Panc1 (cell line): ENCODE measurements at places on chromosomes 6 and 20. TPM values are rescaled to one million over a fixed set of nuclear protein-coding genes. Genes with fewer than 3 reads are reported as not detected.

The DXO gene
- 38.1 TPM for total RNA-seq

The ADGRB3 gene
- total RNA-seq, result 0.10 TPM

The WRNIP1 gene
- 69.1 TPM for total RNA-seq

The HLA-DQA1 gene
- 0.39 TPM for total RNA-seq

The DSP gene
- 20.1 TPM for total RNA-seq

GRCh38 chr6:62296541-62296940 lies 10.5 kb upstream of the KHDRBS2 start:
- DNase-seq, result no peak

GRCh38 chr20:38260025-38260377 lies 534 bp downstream of the KIAA1755 start:
- DNase-seq, result no peak

GRCh38 chr20:13862245-13862644 lies 77.4 kb downstream of the NDUFAF5 start:
- DNase-seq, result no peak

DNA sequence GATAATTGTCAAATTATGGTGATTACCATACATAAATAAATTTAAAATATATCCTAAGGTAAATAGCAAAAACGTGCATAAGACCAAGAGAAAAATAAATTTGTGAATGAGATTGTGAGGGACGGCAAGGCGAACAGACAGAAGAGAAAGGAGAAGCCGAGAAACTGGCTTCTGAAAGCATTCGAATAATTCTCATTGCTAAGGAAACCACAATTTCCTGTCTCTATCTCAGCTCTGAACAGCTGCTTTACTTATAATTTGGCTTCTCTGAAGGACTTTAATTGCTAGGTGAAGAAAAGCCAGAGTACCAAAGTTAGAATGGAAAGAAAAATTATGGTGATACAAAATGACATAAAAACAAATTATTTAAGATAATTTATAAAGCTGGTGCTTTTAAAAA lies 79.0 kb upstream of the RGS17 start:
- DNase-seq, result no peak

DNA sequence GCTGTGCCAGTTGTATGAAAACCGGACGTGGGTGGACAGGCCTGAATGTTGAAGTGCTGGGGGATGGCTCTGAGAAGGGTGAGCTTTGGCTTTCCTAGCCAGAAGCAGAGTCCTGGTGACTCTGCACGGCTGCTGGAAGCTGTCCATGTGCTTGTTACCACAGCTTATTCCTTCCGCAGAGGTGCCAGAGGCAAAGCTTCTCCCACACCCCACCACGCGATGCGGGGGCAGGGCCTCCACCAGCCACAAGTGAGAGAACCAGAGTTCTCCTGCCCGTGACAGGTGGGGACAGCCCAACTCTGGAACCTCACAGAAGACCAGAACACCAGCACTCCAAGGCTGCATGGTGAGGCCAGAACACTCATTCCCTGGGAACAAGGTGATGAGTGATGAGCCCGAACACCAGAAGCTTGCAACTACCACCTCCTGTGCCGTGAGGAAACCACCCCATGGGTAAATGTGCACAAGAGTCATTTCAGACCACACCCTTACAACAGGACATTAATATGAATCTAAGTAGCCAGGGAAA lies 36.7 kb downstream of the JAG1 start:
- DNase-seq, result no peak

GRCh38 chr20:11581271-11581670 lies 336.4 kb upstream of the BTBD3 start:
- no peak for DNase-seq

GRCh38 chr6:147942363-147942762 lies 400.3 kb upstream of the SASH1 start:
- DNase-seq, result no peak

DNA sequence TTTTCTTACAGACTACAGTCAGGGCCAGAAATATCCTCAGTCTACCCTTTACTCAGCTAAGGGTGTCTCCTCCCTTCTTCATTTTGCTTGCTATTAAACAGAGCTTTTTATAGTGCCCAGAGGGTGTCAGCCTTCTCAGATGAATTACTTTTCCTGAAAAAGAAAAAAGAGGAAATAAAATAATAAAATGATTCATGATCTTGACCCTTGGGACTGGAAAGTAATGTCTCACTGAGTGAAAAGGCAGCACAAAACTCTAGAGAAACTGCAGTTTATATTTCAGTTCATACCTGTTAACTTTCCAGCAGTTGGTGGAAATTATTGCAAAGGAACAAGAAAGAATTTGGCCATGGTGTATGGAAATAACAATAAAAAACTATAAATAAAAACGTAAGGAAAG lies 170.6 kb downstream of the IBTK start:
- no peak for DNase-seq

DNA sequence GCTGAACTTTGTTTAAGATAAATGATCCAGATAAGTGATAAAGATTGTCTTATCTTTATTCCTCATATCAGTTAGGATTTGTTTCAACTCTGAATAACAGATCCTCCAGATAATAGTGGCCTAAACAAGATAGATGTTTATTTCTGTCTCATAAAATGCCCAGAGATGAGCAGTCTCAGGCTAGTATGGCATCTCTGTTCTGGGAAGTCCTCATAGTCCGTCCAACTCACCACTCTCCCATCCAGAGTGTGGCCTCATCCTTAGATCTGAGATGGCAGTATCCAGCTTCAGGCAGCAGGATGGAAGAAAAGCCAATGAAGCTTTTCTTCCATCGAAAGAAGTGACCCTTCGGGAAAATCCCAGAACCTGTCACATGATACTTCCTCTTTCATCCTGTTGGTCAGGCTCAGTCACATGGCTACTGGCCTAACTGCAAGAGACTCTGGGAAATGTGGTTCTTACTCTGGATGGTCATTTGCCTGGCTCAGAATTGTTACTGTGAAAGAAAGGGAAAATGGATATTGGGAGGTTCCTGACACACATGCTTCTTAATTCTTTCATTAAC lies 29.4 kb upstream of the TAGAP start:
- DNase-seq, result no peak

DNA sequence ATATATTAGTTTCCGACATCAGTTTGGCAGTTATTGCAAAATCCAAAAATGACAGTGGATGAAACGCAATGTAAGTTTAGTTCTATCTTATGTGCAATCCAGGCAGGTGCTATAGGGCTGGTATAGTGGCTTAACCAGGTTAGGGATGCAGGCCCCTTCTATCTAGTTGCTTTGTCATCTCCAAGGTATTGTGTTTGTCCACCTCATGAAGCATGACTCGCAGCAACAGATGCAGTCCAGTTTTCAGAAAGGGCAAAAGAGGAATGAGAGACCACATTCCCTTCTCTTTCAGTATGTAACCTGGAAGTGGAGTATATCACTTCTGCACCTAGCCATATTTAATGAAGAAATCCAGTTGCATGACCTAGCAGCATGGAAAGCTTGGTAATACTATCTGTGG lies 59.7 kb downstream of the PKIB start:
- no peak for DNase-seq

- no peak for DNase-seq
Observed at GRCh38 chr6:24880451-24880850, 55.3 kb downstream of the RIPOR2 start.

DNA sequence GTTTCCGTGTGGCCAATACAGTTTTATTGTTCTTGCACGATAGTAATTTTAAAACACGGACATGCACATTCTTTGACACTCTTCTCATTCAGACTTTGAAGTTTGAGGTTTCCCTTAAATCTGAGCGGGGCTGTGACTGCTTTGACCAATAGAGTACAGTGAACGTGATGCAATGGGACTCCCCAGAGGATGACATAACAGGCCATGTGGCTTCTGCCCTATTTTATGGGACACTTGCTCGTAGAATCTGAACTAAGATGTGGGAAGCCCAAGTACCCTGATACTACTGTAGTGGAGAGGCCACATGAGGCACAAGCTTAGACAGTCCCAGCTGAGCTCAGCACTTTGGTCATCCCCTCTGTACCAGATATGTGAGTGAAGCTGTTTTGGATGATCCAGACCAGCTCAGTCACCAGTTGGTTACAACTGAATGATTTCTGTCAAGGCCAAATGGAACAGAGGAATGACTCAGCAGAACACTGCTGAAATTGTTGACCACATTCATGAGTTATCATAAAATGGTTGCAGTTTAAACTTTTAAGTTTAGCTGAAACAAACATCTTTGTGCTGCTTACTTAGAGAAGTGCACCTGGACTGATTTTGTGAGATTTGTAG lies 279.4 kb downstream of the RFPL4B start:
- DNase-seq, result no peak

DNA sequence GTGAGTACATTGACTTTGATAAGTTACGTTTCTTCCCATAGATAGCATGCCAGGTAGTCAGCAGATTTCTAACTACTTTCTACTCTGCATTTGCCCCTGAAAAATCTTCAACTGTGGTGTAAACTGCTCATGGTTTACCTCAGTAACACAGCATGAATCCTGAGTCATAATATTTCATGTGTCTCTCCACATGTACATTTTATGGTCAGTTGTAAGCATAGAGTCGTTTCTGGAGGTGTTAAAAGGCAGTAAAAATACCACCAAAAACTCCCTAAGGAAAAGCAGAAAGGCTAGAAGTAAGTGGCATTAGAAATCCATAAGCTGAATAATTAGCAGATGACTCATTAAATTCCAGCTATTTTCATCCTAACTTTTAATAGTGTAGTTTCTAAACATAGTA lies 4.1 kb upstream of the GPR63 start:
- DNase-seq, result no peak

DNA sequence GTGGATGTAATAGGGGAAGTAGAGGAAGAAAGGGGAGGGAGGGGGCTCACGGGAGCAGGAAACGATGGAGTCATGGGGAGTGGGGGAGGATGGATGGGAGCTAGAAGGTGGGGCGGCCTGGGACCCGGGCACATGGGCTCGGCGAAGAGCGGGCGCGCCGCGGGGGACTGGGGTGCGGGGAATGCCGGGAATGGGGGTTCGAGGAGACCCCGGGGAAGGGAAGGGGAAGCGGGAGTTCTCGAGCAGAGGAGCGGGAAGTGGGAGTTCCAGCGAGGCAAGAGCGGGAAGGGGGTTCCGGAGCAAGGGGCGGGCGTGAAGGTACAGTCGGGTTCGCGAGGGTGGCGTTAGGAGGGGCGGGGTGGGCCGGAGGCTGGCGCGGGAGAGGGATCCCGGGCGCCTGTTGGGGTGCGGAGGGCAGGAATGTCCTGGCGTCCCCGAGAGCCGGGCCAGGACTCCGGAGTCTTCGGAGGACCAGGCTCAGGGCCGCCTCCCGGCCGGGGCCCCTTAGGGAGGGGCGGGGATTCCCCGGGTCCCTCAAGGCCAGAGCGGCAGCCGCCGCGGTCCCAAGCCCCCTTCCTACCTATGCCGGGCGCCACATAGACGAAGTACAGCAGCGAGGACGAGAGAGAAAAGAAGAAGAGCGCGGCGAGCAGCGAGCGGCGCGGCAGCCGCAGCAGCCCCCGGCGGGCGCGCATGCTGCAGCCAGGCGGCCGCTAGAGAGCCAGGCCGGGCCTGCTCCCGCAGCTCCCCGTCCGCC lies 504 bp downstream of the B4GALT5 start:
- no peak for DNase-seq
